Thyroid gland (tissue), 4 donors: ENCODE measurements at places on chromosomes 4 and X.

- no peaks in the 10 kb centered on the region for H3K36me3 ChIP-seq
- H3K4me3 ChIP-seq, result no peak overlapping the region
- H3K4me1 ChIP-seq, result no peaks in the 10 kb centered on the region
These were observed 13.1 kb upstream of the AMTN start for GRCh38 chr4:70505151-70505748.

GRCh38 chr4:48337731-48338130 lies 3.6 kb upstream of the SLAIN2 start:
- no peak overlapping the region for H3K27ac ChIP-seq
- DNase-seq, result no peak
- no peaks in the 10 kb centered on the region for H3K36me3 ChIP-seq
- no peaks in the 10 kb centered on the region for H3K27me3 ChIP-seq
- peaks cover 8% of the 10 kb centered on the region for H3K4me1 ChIP-seq

GRCh38 chr4:174983128-174983750 lies 65.1 kb downstream of the ADAM29 start:
- H3K4me3 ChIP-seq, result no peak overlapping the region
- H3K27me3 ChIP-seq, result no peaks in the 10 kb centered on the region
- no peaks in the 10 kb centered on the region for H3K36me3 ChIP-seq
- H3K27ac ChIP-seq, result no peak overlapping the region
- DNase-seq, result no peak

GRCh38 chr4:78213218-78213617 lies 156.1 kb downstream of the FRAS1 start:
- no peaks in the 10 kb centered on the region for H3K27me3 ChIP-seq
- no peaks in the 10 kb centered on the region for H3K36me3 ChIP-seq
- DNase-seq, result peak; percentile 41
- H3K4me1 ChIP-seq, result peaks cover 5% of the 10 kb centered on the region

GRCh38 chrX:121036137-121036536 lies 11.3 kb upstream of the GLUD2 start:
- H3K27me3 ChIP-seq, result no peaks in the 10 kb centered on the region
- no peaks in the 10 kb centered on the region for H3K36me3 ChIP-seq
- H3K27ac ChIP-seq, result no peak overlapping the region
- H3K4me1 ChIP-seq, result no peaks in the 10 kb centered on the region
- no peak for DNase-seq

- no peaks in the 10 kb centered on the region for H3K27me3 ChIP-seq
- DNase-seq, result no peak
- H3K27ac ChIP-seq, result no peak overlapping the region
These were observed 16.5 kb upstream of the SMIM14 start for GRCh38 chr4:39655211-39655610.

- DNase-seq, result no peak
- no peak overlapping the region for H3K27ac ChIP-seq
- no peak overlapping the region for H3K4me3 ChIP-seq
- H3K27me3 ChIP-seq, result no peaks in the 10 kb centered on the region
These were observed 22.7 kb upstream of the PLCXD1 start for GRCh38 chrX:258291-259040.

GRCh38 chr4:80189956-80190677 lies 7.2 kb upstream of the PRDM8 start:
- H3K36me3 ChIP-seq, result no peaks in the 10 kb centered on the region
- peaks cover 9% of the 10 kb centered on the region for H3K4me1 ChIP-seq
- peaks cover 45% of the 10 kb centered on the region for H3K27me3 ChIP-seq
- H3K27ac ChIP-seq, result no peak overlapping the region
- no peak overlapping the region for H3K4me3 ChIP-seq
- DNase-seq, result no peak

DNA sequence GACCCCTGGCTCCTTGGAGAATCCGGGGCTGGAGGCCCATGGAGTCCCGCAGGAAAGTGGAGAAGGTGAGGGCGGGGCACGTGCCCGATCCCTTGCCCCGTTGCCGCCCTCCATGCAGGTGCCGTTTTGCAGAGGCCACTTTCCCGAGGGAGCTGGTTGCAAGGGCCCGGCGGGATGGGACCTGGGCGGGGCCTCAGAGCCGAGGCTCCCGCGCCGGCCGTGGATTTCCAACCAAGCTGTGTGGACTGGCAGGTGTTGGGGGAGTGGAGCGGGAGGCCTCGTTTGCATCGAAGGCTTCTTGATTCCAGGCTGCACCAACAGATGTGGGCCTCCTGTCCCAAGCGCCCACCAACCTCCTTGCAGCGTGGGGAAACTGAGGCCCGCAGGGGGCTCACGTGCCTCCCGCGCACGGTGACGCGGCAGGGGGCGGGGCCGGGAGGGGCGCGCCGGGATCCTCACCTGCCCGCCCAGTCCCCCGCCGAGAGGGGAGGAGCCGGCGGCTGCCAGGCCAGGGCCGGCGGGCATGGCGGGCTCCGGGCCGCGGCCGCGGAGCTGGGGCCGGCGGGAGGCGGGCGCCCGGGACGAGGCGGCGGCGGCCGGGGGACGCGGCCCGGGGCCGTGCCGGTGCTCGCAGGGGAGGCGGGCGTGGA lies 24.9 kb downstream of the SH3BP2 start:
- H3K4me1 ChIP-seq, result peaks cover 25% of the 10 kb centered on the region
- no peak overlapping the region for H3K27ac ChIP-seq
- peaks cover 2% of the 10 kb centered on the region for H3K36me3 ChIP-seq

DNA sequence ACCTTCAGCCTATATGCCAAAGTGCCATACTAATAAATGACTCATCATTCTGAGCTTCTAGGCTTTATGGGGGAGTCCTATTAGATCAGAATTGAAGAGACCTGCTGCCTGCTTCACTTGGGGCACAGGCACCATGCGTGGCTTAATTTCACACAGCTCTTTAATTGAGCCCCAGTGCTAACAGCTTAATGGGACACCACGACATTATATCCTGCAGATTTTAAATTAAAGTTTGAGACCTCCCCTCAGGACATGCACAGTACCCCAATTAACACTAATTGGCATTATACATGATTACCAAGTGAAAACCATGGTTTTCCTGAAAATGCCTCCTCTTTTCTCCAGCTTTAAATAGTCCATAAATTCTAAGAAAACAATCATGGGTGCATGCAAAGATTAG lies 6.8 kb downstream of the C1QTNF7 start:
- no peaks in the 10 kb centered on the region for H3K27me3 ChIP-seq
- H3K4me1 ChIP-seq, result no peaks in the 10 kb centered on the region
- no peak overlapping the region for H3K27ac ChIP-seq
- no peak for DNase-seq

DNA sequence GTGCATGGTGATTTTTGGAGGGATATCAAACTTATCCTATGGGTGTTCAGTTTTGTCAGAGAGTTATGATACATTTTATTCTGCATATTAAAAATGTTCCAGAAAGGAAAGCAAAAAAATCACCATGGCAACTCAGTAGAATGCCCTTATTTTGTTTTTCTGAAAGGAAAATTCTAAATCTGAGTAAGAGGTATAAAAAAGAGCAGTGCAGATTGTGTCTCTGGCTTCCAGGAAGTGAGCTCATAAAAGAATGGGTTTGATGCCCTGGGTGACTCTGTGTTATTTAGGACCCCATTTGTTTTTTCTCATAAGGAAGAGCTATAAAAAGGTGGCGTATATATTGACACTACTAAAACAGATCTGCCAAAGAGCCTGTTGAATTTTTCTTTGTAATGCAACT lies 128.8 kb downstream of the UCHL1 start:
- no peak for DNase-seq
- H3K36me3 ChIP-seq, result no peaks in the 10 kb centered on the region
- H3K27ac ChIP-seq, result no peak overlapping the region
- H3K4me1 ChIP-seq, result peaks cover 46% of the 10 kb centered on the region

DNA sequence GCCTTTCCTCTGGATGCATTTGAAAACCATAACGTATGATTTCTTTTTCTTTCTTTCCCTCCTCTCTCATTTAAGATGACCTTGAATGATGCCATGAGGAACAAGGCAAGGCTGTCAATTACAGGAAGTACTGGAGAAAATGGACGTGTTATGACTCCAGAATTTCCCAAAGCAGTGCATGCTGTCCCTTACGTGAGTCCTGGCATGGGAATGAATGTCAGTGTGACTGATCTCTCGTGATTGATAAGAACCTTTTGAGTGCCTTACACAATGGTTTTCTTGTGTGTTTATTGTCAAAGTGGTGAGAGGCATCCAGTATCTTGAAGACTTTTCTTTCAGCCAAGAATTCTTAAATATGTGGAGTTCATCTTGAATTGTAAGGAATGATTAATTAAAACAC lies 142.8 kb downstream of the GRIA2 start:
- H3K27me3 ChIP-seq, result no peaks in the 10 kb centered on the region
- DNase-seq, result no peak
- H3K4me3 ChIP-seq, result no peak overlapping the region
- no peak overlapping the region for H3K27ac ChIP-seq
- H3K4me1 ChIP-seq, result no peaks in the 10 kb centered on the region
- H3K36me3 ChIP-seq, result no peaks in the 10 kb centered on the region

DNA sequence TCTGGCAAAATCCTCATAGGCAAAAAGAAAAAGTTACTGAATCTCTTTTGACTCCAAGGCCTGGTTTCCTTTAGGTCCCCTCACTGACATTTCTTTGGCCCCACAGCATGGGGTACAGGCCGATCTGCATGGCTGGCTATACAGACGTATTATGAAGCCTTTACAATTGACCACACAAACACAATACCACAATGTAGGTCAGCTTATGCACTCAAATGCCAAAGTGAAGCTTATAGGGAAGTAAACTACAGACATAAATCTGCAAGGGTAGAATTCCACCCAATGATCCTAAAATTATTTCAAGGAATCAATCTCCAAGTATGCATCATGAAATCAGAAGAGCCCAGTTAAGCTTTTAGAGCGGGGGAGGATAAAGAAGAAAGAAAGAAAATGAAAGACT lies 20.7 kb downstream of the STX18 start:
- no peak overlapping the region for H3K4me3 ChIP-seq
- H3K36me3 ChIP-seq, result no peaks in the 10 kb centered on the region

- H3K36me3 ChIP-seq, result no peaks in the 10 kb centered on the region
- no peak for DNase-seq
- no peaks in the 10 kb centered on the region for H3K4me1 ChIP-seq
- no peaks in the 10 kb centered on the region for H3K27me3 ChIP-seq
- no peak overlapping the region for H3K27ac ChIP-seq
These were observed 240.7 kb downstream of the C4orf33 start for GRCh38 chr4:129336457-129337227.

GRCh38 chr4:121273191-121273590 lies 107.6 kb downstream of the QRFPR start:
- H3K27me3 ChIP-seq, result no peaks in the 10 kb centered on the region
- H3K36me3 ChIP-seq, result no peaks in the 10 kb centered on the region
- no peak for DNase-seq

DNA sequence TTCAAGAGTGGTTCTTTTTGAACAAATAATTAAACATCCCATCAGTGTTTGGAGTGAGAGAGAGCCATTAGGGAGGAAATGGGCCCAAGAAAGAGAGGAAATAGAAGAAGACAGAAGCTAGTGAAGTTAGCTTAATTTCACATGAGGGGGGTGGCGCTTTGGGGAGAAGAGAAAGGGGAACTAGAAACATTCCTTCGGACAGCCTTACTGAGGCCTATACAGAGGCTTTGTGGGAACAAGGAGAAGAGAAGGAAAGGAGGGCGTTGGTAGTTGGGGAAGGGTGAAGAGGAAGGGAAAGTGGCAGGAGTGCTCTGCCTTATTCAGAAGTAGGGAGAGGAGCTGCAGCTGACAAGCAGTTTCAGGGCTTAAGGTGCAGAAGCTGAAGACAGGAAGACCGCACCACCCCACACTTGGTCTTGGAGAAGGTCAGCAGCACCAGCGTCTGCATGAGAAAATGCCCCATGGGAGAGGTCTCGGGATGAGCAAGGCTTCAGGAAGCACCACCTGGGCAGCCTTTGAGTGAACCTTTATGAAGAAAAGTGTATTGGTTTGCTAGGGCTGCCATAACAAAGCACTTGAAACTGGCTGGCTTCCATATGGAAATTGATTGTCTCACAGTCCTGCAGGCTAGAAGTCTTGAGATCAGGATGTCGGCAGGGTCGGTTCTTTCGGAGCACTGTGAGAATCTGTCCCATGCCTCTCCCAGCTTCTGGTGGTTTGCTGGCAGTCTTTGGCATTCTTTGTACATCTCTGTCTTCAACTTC lies 85.1 kb downstream of the KIT start:
- no peak overlapping the region for H3K4me3 ChIP-seq
- H3K4me1 ChIP-seq, result no peaks in the 10 kb centered on the region
- no peak overlapping the region for H3K27ac ChIP-seq
- no peaks in the 10 kb centered on the region for H3K27me3 ChIP-seq
- H3K36me3 ChIP-seq, result no peaks in the 10 kb centered on the region

DNA sequence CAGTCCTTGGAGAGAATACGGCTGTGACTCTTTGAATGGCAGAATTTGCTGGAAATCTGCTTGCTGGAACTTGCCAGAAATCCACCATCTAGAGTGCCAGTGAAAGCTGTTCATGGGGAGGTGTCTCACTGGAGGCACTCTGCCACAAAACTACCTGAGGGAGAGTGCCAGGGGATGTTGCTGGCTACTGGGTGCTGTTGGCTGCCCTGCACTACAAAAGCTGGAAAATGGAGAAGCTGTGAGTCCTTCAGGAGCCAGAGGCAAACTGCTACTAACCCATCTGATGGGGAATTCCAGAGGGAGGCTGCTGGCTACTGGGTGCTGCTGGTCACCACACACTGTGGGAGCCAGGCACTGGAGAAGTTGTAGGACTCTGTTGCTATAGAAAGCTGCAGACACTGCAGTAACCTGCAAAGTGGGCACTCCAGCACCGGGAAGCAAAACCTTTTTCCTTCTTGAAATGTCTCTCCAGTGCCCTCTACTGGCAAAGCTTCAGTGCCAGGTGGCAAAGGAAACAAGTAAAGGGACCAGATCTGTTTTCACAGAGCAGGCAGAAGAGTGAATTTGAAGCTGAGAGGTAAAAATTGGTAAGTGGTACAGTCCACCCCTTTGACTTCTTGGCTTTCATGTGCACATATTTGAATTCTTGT lies 47.8 kb upstream of the HSD17B10 start:
- DNase-seq, result peak; percentile 29
- no peaks in the 10 kb centered on the region for H3K4me1 ChIP-seq
- no peaks in the 10 kb centered on the region for H3K27me3 ChIP-seq
- H3K27ac ChIP-seq, result no peak overlapping the region
- H3K36me3 ChIP-seq, result no peaks in the 10 kb centered on the region

- no peak for DNase-seq
- no peaks in the 10 kb centered on the region for H3K36me3 ChIP-seq
- no peaks in the 10 kb centered on the region for H3K27me3 ChIP-seq
- H3K4me1 ChIP-seq, result no peaks in the 10 kb centered on the region
- no peak overlapping the region for H3K4me3 ChIP-seq
These were observed 244.5 kb upstream of the SPANXN1 start for GRCh38 chrX:145002771-145003170.

DNA sequence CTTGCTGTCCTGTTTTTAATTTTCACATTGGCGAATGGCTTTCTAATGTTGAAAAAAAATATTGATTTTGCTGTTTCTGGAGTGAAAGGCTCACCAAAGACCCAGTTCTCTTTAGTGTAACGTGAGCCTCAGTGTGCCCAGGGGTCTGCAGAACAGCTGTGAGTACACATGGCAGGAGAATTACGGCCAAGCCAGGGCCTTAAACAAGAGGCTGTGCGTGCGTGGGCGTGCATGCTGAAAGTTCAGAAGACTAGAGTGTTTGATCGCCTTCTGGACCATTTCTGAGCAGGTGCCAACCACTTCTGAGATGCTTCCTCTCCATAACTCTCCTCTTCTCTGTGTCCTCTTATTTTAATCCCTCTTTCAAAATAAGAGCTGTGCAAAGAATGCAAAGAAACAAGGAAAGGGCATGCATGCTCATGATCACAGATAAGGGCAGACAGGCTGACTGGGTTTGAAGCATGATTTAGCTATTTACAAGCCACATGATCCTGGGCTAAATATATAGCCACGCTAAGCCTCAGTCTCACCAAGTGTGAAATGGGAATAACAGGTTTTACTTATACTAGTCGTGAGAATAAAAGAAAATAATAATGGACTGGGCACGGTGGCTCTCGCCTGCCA lies 9.9 kb downstream of the PHEX start:
- H3K4me1 ChIP-seq, result no peaks in the 10 kb centered on the region
- no peaks in the 10 kb centered on the region for H3K27me3 ChIP-seq
- peak; percentile 14 for DNase-seq
- H3K4me3 ChIP-seq, result no peak overlapping the region
- H3K27ac ChIP-seq, result no peak overlapping the region
- H3K36me3 ChIP-seq, result no peaks in the 10 kb centered on the region
